ENCODE measurements at places on chromosomes 16 and 17. TPM values are rescaled to one million over a fixed set of nuclear protein-coding genes. Genes with fewer than 3 reads are reported as not detected.

DNA sequence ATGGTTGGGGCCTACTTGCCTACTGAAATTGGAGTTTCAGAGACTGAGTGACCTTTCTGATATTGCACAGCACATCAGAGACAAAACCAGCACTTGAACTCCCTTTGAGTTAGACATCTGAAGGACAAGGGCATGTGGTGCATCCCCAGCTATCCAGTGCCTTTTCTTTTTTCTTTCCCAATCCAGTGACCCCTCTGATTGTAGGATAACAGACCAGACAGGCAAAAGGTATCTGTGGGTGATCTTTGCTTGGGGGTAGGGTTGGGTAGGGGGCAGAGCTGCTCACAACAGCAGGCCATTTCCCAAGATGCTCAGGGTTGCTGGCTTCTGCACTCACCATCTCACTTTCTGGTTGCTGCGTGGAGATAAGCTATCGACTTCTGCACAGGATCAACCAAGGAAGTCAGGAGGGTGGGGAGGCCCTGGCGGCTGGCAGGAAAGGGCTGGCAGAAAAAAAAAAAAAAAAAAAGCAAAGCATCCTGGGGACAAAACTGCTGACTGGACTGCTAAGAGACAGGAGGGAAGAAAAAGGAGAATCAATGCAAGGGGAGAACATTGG, 42.2 kb downstream of the HOXB1 start:
- no peak for DNase-seq

GRCh38 chr17:41548844-41549595, 20.9 kb upstream of the KRT19 start:
- peak; percentile 89 for DNase-seq

DNA sequence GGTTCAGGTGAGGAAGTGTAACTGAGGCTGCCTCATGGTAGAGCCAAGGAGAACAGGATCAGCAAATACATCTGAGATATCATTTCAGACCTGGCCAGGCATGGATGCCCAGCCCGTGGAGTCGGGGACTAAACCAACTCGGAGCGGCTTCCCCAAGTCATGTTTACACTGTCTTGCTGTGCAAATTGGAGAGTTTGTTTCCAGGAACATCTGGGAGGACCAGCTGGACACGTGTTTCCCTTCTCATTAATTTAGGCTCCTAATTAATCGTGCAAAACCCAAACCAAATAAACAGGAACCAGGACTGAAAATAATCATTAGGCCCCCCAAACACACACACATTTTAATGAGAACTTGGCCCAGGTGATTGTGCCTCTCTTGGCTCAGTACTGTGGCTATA, 70.9 kb upstream of the SALL1 start:
- no peak for DNase-seq

DNA sequence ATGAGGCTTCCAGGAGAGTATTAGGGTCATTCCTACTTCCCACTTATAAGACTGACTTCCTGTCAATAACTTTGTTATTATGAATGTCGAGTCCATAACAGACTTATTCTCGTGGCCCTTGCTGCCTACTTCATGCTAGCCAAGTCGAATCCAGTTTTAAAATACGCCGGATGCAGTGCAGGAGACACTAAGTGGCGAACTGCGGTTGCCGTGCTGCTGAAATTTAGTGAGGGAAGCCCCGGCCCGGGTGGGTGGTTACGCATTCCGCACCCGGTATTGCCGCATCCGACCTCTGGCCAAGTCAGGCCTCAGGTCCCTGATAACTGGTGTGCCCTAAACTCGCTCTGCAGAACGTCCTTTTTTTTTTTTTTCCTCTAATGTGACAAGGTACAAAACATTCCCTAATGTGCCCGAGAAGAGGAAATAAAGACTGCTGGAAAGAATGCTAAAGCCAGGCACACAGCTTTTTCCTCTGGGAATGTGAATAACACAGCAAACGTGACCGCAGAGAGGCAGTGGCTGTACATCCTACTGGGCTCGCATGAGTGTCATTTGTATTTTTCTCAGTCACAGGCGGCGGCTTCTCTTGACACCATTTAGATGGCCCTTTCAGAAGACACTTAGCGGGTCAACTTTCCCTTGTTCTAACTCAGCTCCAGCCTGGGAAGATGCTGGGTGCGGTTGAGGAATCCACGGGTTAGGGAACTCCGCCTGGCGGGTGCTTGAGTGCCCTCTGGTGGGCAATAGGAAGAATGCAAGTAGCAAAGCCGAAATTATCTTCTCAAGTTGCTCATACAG, 7.1 kb upstream of the AKTIP start:
- peak; percentile 63 for DNase-seq

GRCh38 chr16:81349608-81350305, 35.0 kb downstream of the GAN start:
- no peak for DNase-seq

Gene KRT32
- total RNA-seq = not detected

Gene SGSH
- 10.2 TPM for total RNA-seq

Gene ZNF267
- total RNA-seq = 15.1 TPM

Gene GOSR1
- 42.7 TPM for total RNA-seq
